ENCODE measurements at places on chromosomes 6 and 20.

DNA sequence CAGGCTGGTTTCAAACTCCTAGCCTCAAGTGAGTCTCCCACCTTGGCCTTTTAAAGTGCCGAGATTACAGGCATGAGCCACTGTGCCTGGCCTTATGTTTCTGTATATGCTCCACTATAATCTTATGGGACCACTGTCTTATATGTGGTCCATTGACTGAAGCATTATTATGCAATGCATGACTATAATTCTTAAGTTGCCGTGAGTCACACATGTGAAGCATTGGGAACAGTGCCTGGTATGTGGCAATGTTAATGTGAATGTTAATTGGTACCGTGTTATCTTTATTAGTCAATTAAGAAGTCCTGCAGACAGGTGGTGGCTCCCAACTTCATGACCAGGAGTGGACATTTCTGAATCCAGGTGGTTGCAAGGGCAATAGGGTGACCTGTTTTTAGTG, 14.7 kb upstream of the ASXL1 start:
- DNase-seq: no peak

- DNase-seq: no peak
These were observed 249.7 kb upstream of the AFDN start for GRCh38 chr6:167576828-167577503.

GRCh38 chr20:32912688-32913087, 54.0 kb downstream of the EFCAB8 start:
- DNase-seq: no peak

DNA sequence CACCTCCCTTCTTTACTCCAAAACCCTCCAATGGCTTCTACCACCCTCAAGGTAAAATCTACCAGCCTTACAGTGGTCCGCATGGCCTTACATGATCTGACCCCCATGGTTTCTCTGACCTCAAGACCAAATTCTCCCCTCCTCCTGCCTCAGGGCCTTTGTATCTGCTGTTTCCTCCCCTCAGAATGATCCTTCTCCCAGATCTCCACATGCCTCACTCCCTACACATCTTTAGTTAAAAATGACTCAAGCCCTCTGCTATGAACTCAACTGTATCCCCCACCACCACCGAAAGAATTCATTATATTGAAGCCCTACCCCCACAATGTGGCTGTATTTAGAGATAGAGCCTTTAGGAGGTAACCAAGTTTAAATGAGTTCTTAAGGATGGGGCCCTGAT, 4.1 kb downstream of the SLC23A2 start:
- DNase-seq: no peak
